ENCODE measurements at places on chromosomes 11 and 22.

GRCh38 chr11:2114430-2115241, 24.6 kb downstream of the IGF2 start:
- DNase-seq, result no peak

DNA sequence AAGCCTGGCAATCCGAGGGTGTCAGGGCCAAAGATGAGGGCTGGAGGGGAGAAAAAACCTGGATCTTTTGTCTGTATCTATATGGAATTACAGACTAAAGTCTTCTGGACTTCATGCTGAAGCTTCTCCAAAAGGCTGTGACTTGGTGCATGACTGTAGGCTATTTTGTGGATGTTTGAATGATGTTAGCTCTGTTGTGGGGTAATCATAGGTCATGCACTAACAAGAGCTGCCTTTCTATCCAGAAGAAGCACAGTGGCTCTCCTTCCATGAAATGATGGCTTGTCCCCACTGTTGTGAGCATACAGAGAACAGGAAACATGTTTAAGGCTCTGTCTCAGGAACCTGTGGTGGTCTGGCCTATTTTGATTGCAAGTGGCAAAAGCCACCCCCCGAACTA, 263.3 kb upstream of the PLET1 start:
- no peak for DNase-seq

- DNase-seq, result no peak
These were observed 1.1 kb upstream of the TTLL1 start for GRCh38 chr22:43090130-43090789.

- no peak for DNase-seq
These were observed 19.8 kb upstream of the MPZL2 start for GRCh38 chr11:118283756-118284350.

DNA sequence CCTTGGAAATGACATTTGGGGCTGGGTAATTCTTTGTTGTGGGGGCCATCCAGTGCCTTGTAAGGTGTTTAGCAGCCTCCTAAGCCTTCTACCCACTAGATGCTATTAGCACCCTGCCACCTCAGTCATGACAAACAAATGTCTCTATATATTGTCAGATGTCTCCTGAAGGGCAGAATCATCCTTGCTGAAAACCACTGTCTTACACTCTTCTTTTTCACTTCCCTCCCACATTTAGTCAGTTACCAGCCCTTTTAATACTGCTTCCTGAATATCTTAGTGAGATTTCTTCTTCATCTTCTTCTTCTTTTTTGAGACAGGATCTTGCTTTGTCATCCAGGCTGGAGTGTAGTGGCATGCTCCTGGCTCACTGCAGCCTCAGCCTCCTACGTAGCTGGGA, 33.1 kb downstream of the TNRC6B start:
- no peak for DNase-seq

DNA sequence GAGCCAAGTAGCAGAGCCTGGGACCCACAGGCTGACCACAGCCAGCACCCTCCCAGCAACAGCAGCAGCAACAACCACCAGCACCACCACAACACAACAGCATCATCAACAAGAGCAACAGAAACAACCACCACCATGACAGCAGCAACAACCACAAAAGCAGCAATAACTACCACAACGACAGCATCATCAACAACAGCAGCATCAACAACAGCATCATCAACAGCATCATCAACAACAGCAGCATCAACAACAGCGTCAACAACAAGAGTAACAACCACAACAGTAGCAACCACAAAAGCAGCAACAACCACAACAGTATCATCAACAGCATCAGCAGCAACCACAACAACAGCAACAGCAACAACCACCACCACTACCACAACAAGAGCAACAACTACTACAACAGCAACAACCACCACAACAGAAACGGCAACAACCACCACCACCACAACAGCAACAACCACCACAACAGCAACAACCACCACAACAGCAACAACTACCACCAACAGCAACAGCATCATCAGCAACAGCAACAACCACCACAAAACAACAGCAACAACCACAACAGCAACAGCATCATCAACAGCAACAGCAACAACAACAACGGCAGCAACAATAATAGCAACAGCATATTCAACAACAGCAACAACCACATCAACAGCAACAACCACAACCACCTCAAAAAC, 22.1 kb upstream of the FGF3 start:
- no peak for DNase-seq
